ENCODE measurements at places on chromosomes 2 and 18.

DNA sequence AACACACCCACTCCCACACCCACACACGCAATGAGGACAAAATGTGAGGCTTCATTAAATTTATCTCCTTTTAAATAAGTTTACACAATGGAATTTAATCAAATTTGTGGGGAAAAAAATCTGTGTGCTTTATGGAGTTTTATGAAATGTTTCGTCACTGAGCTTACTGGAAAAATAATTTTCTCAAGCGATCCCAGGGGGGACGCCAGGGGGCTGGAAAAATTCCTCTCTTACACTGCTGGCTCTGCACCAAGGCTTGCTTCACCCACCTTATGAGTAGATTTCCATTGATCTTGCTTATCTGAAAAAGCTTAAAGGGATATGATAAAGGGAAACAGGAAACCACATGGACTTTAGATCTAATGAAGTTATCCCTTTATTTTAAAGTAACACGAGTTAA, 95.5 kb downstream of the CABYR start:
- no peak for DNase-seq

- no peak for DNase-seq
Observed at GRCh38 chr18:77015169-77015568, 117.4 kb downstream of the MBP start.

- DNase-seq, result no peak
Observed at GRCh38 chr2:55063713-55064323, 13.6 kb upstream of the RTN4 start.

GRCh38 chr18:8695932-8696517, 9.3 kb upstream of the MTCL1 start:
- DNase-seq, result no peak

DNA sequence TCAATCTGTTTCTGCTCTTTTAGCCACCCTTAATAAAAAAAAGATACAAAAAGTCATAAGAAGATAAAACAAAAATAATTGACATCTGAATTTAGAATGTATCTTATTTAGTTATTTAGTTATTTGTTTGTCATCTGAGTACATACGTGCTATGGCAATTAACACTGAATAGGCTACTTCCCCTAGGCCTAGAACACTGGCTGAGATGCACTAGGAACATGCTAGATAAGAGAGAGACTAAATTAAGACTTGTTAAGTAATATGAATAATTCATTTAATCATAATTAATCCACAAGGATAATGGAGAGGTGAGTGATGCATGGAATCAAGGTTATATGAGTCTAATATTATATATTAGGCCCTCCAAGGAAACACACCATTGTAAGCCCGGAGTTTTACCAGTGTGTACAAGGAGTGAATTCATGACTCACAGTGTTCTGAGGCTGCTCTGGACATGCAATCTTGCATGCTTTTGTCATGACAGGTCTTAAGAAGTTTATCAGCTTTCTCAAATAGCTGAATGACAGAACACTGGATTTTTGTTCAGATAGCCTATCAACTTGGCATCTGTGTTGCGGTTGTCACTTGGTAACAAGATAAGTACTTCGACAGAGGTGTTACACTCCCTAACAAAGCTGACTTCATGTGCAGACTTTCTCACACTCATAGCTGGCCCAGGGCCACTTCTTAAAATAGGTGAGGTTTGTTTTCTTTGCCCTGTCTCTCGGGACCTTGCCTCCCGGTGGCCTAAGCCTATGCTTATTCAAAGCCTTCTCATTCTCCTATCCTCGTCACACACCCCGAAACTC, 5.0 kb upstream of the SERPINB2 start:
- DNase-seq, result no peak

DNA sequence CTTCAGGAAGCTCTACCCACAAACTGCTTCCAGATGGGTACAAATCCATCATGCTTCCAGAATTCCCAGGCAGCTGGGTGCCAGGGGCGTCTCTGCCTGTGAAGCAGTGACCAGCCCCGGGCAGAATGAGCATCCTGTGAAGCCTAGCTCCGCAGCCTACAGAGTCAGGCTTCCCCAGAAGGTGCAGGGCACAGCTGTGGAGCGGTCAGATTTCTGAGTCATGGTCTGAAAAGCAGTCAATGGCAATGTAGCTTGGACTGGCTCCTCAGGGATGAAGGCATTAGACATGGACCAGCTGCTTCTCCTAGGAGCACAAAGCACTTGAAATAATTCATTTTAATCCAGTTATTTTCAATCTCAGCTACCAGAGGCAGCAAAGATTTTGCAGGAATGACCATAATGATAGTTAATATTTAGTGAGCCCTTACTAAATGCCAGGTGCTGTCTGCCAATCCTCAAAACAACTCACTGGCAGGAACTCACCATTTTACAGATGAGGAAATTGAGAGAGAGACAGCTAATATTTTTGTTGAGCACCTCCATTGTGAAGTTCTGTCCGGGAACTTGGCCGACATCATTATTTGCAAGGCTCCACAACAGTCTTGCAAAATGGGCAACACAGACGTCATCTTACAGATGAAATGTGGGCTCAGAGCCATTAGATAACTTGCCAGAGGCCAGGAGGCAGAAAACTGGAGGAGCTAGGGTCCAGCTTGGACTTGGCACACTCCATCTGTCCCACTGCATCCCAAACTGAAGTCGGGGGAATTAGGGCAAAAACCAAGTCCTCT, 31.7 kb downstream of the ACMSD start:
- DNase-seq, result no peak

DNA sequence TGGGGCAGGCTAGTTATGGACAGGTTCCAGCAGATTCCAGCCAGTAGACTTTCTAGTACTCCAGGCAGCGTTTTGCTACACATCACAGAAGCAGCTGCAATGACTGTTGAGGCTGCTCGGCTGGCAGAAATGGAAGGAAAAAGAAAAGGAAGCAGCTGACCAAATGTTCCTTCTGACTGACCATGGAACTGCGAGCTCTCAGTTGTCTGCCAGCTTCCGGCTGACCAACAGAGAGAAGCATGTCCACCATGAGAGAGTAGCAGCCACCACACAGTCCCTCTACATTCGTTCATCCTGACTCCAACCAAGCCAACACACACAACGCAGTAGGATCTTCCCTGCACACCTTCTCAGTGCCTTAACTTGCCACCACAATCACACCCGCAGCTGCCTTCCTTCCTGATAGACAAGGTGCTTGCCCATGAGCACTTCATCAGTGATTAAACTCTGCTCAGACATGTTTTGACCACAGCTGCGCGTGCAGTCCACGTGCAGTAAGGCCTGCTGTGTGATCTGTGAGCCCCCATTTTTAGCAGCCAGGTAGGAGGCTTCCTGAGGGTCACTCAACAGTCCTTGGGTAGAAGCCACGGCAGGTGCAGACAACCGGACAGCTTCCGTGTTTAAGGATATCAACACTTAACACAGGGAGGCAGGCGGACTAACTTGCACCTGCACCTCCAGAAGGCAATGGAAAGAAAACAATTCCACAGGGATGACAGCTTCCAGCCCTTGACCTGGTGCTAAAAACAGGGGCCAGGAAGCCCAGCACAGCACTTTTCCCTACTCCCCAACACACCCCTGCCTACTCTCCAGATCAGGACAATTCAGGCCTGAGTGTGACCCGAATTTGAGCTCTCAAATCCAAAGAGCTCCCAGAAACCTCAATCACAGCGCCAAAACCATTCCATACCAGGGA, 996 bp downstream of the TGFBRAP1 start:
- no peak for DNase-seq

DNA sequence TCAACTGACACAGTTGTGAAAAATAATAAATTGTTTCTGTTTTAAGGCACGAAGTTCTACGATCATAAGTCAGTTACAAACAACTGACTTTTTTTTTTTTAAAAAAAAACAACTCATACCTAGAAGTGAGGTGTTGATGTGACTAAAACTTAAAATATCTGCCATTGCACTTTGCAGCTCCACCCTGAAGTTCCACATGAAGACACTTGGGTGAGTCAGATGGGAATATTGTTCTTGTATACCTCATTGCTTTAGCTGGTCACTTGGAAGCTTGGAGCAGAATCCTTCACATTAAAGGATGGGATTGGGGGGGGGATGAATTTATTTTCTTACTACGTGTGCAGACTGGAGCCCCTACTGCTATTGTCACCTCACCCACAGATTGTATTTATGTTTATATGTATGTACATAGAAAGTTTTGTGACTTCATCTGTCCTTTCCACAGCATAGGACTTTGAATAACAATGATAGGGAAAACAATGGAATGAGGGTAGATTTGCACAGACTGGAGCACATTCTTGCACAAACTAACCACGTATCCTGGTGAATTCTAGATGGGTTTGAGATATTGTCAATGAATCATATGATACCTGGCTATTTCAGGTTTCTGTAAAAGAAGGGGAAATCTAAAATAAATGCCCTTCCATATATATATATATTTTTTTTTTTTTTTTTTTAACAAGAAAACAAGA, 57.9 kb upstream of the ARHGAP15 start:
- DNase-seq, result no peak

DNA sequence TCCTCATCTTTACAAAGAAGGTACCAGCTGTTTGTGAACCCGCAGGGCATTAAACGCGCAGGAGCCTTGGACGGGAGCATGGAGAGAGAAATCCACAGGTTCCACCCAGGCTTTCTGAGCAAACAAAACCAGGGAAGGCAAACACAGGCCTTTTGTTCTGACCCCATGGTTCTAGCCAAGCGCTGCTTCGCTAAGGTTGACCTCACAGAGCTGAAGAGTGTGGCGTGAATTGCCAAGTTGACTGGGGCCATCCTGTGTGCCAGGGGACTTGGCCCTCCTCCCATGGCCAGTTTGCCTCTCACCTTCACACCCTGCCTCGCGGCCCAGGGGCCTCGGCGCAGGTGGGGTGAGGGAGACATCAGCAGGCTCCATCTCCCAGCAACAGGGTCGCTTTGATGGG, 74.1 kb downstream of the VAPA start:
- no peak for DNase-seq

DNA sequence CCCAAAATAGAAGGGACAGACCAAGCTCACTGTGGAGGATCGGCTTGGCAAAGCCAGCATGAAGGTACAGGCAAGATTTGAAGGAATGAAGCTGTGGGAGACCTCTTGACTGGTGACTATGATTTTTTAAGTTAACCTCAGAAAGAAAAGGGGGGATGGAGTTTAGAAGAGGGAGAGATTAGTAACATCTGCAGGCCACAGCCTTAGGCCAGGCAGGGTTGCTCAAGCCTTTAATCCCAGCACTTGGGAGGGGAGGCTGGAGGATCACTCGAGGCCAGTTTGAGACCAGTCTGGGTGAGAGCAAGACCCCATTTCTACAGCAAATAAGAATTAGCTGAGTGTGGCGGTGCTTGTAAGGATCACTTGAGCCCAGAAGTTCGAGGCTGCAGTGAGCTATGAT, 46.6 kb downstream of the ZNF532 start:
- DNase-seq, result no peak

DNA sequence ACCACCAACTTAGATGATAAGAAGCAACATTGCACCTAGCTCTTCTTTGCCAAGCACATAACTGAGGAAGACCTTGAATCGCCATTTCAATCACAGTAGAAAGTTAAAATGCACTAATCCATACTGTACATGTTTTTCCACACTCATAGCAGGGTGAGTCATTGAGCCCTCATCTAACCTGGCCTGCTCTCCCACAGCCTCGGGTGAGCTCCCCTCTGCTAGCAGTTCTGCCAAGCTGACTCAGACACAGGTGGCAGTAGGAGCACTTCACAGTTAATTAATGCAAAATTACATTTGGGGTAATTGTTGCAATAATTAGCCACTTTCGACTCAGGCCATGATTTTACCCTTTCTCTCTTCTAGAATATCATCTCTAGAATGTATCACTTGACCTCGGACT, 1632.8 kb upstream of the CELF4 start:
- DNase-seq, result no peak

- no peak for DNase-seq
Observed at GRCh38 chr2:215698566-215698965, 262.7 kb upstream of the FN1 start.

DNA sequence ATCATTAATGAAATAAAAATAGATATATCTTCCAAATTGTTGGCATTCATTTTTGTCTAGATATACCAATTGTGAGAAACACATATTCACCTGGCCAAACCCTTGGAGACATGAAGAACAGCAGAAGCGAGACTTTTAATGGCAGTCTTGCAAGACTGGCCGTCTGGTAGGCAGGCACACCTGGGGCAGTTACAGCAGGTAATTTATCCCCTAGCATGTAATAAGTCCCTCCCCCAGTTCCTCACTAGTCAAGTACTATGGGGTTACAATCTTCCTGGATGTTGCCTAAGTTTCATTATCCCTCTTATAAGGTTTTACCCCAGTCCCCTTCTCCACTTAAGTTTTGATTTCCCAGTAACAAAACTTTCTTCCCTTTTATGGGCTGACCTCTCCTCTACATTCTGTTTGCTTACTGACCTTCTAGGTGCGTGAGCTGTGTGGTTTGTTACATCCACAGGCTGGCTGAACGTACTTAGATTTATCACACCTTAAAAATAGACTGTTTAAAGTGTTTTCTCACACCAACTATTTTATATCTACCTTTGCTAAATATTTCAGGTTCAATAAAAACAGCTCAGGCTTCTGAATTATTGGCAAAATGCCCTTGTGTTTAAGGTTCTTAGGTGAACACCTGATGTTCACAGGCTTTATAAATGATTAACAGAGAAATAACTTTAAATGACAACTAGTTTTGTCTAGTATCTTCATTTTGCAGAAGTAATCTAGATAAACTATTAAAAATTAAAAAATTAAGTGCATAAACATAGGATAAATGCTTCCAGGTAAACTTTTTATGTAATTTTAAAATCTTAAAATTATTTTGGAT, 365.0 kb upstream of the TFPI start:
- no peak for DNase-seq

DNA sequence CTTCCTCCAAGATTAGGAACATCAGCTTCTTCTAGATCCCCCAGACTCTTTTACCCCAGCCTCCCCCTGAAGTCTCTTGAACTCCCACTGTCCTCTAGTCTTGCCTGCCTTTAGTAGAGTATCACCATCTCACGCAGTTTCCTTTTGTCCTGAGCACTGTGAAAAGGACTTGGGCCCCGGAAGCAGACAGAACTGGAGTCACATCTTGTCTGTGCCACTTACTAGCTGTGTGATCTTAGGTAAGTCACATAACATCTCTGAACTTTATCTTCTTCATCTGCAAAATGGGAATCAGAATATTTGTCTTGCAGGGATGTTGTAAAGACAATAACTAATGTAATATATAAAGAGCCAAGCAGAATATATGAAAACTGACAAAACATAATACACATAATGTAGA, 8.4 kb upstream of the TRABD2A start:
- no peak for DNase-seq

- DNase-seq, result no peak
Observed at GRCh38 chr2:219433666-219434467, 776 bp upstream of the SPEG start.
